ENCODE measurements at places on chromosomes 16 and 17.

DNA sequence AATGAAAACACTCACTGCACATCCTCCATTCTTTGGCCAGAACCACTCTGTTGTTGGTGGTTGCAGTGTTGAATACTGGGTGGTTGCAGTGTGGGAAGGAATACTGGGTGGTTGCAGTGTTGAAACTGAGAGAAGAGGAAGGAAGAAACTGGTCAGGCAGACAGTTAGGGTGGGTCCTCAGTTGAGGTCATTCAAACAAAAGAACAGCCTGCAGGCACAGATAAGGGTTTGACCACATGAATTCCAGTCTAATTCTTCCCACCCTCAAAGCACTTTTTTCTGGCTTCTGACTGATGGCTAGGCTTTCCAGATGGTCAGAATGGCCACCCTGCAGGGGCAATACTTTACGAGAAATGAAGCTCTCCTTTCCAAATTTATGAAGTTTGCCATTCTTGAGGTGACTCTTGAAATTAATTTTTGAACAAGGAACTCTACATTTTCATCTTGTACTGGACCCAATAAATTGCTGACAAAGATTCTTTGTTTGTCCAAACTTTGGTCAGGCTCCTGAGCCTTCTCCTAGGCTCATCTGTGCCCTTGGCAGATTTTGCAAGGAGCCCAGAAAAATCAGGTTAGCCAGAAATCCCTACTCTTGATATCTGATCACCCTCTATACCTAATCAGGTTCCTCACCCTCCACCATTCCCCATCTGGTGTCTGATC is 596.6 kb upstream of the CDH5 start:
- no peak for DNase-seq

- DNase-seq: no peak
Observed at GRCh38 chr17:5861854-5862253, 208.3 kb upstream of the WSCD1 start.

- no peak for DNase-seq
Observed at GRCh38 chr16:54928411-54929089, 2.1 kb upstream of the IRX5 start.

DNA sequence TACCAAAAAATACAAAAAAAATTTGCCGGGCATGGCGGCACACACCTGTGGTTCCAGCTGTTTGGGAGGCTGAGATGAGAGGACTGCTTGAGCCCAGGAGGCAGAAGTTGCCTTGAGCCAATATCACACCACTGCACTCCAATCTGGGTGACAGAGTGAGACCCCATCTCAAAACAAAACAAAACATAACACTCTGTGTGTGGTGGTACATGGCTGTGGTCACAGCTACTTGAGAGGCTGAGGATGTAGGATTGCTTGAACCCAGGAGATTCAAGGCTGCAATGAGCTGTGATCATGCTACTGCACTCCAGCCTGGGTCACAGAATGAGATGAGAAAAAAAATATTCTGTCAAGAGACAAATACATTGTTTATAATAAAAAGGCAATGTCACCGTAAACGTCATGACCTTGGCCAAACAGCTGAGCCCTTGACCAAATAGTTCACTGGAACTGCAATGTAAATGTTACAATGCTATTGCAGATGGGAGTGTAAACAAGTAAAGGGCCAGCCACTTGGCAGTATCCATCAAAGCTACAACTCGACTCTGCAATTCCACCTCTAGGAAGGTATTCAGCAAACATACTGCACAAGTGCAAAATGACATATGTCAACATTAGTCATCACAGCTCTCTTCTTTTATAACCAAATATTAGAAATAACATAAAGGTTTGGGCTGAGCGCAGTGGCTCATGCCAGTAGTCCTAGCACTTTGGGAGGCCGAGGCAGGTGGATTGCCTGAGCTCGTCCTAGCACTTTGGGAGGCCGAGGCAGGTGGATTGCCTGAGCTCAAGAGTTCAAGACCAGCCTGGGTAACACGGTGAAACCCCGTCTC is 16.9 kb downstream of the EARS2 start:
- no peak for DNase-seq

- no peak for DNase-seq
Observed at GRCh38 chr16:7571366-7571765, 238.7 kb downstream of the RBFOX1 start.

- DNase-seq: no peak
Observed at GRCh38 chr17:27519550-27519949, 63.3 kb downstream of the KSR1 start.

DNA sequence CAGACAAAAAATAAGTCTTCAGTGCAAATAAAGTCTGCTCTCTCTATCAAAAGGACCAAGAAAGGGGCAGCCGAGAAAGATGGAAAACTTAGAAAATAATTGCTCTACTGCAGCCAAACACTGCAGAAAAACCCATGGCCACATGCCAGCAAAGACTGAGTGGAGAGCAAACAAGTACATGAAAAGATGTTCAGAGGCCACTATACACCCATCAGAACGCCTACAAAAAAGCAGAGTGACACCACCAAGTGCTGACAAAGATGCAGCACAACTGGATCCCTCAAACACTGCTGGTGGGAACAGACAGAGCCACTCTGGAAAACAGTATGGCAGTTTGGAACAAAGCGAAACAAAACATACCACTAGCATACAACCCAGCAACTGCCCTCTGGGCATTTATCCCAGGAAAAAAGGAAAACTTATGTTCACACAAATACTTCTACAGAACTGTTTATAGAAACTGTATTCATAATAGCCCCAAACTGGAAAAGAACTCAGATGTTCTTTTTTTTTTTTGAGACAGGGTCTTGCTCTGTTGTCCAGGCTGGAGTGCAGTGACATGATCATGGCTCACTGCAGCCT is 36.7 kb downstream of the KIAA0753 start:
- DNase-seq: no peak

GRCh38 chr17:15966879-15967248 is 21.9 kb downstream of the ADORA2B start:
- no peak for DNase-seq

DNA sequence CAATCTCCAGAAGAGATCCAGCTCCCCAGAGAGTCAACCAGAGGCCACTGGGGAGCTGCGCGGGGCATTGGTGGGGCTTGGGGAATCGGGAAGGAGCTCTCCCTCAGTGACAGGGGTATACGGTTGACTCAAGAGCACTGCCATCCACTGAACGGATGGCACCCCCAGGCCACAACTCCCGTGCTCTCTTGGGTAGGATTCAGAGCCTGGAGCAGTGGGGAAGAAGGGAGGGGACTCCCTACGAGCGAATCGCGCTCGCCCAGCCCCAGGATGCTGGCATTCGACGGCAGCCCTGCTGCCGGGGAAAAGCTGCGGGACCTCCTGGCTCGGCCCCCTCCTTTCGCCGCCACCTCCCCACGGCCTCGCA is 473 bp upstream of the TPPP3 start:
- no peak for DNase-seq

- DNase-seq: no peak
Observed at GRCh38 chr16:20704281-20704680, 6.8 kb upstream of the ACSM1 start.

- DNase-seq: no peak
Observed at GRCh38 chr16:85446951-85447692, 166.0 kb upstream of the GSE1 start.

GRCh38 chr16:49701789-49702494 is 154.0 kb downstream of the ZNF423 start:
- no peak for DNase-seq

- DNase-seq: no peak
Observed at GRCh38 chr16:67486805-67487204, 3.5 kb upstream of the AGRP start.

DNA sequence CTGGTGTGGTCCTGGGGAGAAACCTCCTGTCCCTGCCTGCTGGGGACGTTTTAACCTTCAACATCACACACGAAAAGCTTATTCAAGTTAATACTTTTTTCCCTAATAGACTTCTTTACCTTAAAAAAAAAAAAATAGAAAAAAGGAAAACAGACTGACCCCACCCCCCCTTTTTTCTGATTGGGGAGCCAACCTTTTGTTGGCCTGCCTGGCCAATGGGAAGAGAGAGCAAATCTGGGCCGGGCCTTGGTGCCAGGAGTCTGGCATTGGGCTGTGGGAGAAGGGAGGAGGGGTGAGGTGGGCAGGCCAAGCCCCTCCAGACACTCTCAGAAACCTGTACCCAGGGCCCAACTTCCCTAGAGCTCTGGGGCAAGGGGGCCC is 3.0 kb downstream of the CBX8 start:
- no peak for DNase-seq

GRCh38 chr17:36736201-36737156 is 135.1 kb downstream of the MRM1 start:
- DNase-seq: no peak

- no peak for DNase-seq
Observed at GRCh38 chr17:63665527-63666214, 34.3 kb downstream of the LIMD2 start.

DNA sequence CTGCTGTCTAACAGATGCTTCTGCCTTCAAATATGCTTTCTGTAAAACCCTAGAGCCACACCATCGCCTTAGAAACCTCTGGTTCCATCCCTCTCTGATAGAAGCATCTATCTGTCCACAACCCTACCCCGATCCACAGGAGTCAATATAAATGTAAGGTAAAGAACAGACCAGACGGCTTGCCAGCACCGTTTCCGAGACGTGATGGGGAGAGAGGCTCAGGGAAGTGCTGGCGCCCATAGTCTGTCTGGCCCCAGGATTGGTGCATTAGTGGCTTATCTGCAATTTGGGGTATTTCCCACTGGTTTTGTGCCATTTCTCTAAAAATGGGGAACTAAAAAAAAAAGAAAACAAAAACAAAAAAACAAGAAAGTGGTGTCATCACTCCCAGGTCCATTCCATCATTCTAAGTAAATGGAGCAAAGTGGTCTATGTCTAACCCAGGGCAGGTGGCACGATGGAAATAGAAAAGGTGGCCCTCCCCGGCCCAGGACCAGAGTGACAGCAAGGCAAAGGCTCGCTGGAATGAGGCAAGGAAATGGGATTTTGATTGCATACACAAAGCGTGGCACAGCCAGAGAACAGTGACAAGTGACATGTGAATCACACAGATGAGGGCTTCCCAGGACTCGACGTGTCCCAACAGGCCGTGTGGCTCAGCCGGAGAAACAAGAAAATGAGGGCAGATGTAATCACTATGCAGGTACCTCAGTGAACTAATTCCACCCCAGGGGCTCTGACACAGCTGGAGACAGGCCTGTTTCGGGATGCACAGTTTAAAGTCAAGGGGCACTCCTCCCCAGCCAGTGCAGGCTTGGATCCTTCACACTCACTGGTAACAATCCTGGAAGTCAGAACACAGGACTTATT is 125.6 kb downstream of the GAS7 start:
- no peak for DNase-seq

GRCh38 chr17:55546991-55547664 is 35.9 kb upstream of the SMIM36 start:
- no peak for DNase-seq

GRCh38 chr17:54982399-54982798 is 13.8 kb downstream of the STXBP4 start:
- DNase-seq: no peak

GRCh38 chr17:16466407-16466806 is 25.6 kb downstream of the LRRC75A start:
- DNase-seq: no peak

- no peak for DNase-seq
Observed at GRCh38 chr16:56950051-56950450, 11.7 kb upstream of the CETP start.

GRCh38 chr17:55769625-55770000 is 18.8 kb downstream of the PCTP start:
- DNase-seq: no peak

- no peak for DNase-seq
Observed at GRCh38 chr17:31415004-31415454, 23.6 kb downstream of the RAB11FIP4 start.

All from activated gamma-delta T cell treated with anti-CD3 and anti-CD28 coated beads, Interleukin-2, amount 50 U/mL, for 16 hours (primary cell).